ENCODE measurements at places on chromosomes 13 and 19.

- peak; percentile 48 for DNase-seq
These were observed 36.6 kb upstream of the OXGR1 start for GRCh38 chr13:97030705-97031452.

GRCh38 chr19:3580156-3580934, 4.9 kb upstream of the GIPC3 start:
- no peak for DNase-seq

DNA sequence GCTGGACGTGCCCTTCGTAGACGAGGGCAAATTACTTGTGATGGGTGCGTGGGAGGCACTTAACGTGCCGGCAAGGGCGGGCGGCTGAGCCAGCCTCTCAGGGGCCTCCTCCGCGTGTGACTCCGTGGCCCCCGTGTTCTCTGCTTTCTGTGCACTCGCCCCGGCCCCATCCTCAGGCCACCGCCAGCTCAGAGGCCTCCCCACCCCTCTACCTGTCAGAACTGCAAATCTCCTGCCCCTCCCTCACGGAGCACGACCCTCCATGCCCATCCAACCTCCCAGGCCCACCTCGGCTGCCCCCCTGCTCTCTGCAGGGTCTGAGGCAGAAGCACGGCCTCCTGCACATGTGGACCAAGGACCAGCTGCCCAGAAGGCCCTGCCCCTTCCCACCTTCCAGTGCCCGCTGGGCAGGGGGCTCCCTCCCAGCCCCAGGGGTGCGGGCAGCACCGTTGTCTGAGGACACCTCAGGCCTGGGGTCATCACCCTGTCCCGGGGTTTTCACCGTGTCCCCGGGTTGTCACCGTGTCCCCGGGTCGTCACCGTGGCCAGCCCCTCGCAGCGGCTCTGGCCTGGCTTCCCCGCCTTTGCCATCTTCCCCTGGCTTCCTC, 44.5 kb downstream of the TMEM255B start:
- DNase-seq = no peak

DNA sequence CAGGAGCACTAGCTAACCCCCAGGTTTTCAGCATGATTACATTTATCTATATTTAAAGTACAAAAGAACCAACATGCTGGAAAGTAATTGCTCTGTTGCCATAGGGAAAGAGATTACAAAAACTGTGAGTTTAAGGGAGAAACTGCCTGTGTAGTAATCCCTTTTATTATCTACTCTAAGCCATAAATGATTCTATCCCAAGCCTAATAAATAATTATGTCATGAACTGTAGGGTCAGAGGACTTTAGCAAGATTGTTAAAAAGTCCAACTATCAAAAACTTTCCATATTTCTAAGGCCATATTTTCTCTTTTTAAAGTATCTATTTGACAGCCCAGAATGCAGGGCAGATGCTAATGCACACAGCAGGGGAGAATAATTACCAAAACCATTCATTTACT, 573.8 kb upstream of the MIR17HG start:
- DNase-seq = no peak

DNA sequence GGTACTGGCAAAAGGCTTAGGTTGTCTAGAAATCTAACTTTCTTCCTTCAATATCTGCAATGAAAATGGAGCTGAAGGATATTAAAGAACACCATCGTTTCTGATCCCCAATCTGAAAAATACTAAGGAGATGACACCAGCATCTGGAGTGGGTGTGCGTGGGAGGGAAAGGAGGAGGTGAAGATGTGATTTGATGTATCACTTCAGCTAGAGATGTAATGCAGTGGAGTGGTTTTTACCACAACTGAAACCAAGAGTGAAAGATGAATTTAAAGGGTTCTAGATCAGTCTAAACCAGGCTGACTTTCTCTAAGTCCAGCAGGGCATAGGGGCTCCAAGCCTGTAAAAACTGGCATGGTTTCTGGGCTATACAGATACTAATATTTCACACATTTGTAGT, 148.4 kb downstream of the AKAP11 start:
- no peak for DNase-seq

DNA sequence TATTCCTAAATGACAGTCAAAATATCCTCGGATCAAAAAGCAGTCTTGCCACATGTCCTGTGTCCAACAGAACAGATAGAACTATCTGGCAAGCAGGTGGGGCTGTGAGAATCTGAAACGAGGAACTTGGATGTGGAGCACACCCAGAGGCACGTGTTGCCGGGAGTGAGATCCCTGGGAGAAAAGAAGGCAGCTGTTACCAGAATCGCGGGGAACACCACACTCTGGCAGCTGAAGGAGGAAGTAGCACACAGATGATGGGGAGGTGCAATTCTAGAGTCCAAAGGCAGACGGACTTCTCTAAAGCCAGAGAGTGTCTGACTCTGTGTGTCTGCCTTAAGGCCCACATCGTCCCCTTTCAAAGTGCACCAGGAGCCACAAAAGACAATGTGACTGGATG, 22.3 kb downstream of the SLC7A1 start:
- DNase-seq = peak; percentile 42

DNA sequence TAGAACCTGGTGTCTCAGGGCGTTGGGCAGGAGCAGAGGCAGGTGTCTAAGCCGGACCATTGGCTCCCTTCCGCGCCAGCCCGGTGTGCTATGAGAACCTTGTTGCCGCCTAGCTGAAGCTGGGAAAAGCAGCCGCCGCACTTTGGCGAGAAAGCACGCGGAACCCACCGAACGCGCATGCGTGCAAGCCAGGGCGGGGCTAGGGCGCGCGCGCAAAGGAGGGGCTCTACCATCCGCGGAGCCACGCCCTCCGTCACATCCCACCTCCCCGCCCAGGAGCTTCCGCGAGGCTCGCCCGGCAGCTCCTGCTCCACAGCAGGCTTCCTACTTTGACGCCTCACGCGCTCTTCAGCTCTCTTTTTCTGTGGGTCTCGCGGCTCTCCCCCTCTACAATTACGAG, 51.3 kb downstream of the WDR87 start:
- peak; percentile 48 for DNase-seq

DNA sequence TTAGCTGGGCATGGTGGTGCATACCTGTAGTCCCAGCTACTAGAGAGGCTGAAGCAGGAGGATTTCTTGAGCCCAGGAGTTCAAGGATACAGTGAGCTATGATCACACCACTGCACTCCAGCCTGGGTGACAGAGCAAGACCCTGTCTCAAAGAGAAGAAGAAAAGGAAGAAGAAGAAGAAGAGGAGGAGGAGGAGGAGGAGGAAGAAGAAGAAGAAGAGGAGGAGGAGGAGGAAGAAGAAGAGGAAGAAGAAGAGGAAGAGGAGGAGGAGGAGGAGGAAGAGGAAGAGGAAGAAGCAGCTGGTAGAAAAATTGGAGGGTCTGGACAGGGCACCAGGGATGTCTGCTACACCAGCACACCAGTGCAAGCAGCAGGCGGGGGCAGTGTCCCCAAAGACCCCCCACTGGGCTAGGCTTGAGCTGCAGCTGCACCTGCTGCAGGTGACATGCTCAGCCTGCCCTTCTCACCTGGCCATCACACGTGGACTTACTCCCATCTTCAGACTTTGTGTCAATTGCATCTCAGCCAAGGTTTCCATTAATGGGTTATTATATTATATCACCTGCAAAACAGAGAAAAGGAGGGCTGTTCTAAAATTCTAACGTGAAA, 180.9 kb upstream of the ZNF507 start:
- DNase-seq = no peak

DNA sequence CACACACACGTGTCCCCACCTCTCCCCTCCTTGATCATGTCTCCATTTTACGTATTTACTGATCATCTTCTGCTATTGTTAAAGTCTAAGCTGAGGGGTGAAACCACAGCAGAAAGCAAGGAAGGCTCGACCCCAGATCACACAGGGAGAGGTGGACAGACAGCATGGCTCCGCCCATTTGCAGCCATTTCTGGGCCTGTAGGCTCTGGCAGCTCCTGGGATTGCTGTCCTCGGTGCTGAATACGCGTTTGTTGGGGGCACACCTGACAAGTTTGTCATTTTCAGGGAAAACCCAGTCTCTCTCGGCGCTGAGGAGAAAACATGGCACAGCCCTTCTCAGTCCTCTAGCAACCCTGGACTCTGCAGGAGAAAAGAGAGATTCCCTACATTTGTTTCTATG, 8.0 kb downstream of the TMEM86B start:
- DNase-seq = no peak

DNA sequence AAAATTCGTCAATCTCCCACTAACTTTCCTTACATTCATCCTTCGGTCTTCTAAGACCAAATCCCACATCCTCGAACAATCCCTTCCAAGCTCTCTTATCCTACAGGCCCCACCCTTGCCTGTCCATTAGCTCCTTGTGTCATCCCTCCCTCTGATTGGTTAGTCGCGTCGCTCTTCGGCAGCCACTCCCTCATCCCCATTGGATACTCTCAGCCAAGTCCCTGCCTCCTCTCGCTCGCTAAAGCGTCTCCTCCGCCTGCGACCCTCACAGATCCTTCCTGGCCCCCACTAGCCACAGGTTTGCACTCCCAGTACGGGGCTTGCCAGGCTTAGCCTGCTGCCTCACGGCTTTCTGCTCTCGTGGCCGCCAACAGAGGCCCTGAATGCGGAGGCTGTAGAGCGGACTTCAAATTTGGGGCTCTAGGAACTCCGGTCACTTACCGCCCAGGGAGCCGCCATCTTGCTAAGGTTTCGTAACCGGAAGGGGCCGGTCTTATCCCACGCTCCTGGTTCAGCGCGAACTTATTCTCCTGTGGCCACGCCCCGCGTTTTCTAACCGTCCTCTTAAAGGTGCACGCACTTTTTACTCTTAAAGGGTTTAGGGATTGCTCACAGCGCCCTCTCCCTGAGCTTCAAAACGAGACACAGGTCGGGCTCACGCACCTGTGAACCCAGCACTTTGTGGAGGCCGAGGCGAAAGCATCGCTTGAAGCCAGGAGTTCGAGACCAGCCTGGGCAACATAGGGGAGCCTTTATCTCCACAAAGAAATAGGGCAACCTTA, at the start of gene DMAC2:
DMAC2 (minus strand) TSS at position 472 of the 782 bp plus-strand sequence; CDS start at position 459, 13 bp downstream.
- DNase-seq = peak; percentile 96

DNA sequence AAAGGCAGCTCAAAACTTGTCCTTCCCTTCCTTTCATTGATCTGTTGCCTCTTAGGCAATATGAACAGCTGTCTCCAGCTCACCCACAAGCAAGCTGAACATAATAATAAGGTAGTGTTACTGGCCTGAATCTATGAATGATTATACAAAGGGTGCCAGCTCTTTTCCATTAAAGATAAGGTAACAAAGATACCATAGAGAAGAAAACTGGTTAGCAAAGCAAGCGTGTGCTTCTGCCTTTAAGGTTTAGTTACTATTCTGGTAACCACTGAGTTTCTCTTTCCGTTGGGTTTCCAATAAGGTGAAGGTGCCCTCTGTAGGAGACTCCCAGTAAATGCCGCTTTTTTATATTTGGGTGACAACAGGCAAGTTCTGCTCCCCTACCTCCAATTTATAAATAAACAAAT, 12.1 kb upstream of the DACH1 start:
- peak; percentile 92 for DNase-seq
